ENCODE measurements at places on chromosomes 16 and 17. TPM values are rescaled to one million over a fixed set of nuclear protein-coding genes. Genes with fewer than 3 reads are reported as not detected.

Gene DHRS11
- 7.6 TPM for total RNA-seq

Gene FOXL1
- total RNA-seq = 7.2 TPM

Gene GLYR1
- total RNA-seq = 33.7 TPM

Gene NOD2
- not detected for total RNA-seq

Gene ARL4D
- 14.9 TPM for total RNA-seq

Gene GABARAP
- total RNA-seq = 205 TPM

Gene TERB1
- 0.09 TPM for total RNA-seq

Gene AOC3
- total RNA-seq = 1.9 TPM

Gene ABHD15
- total RNA-seq = 8.2 TPM

Gene BCAR1
- total RNA-seq = 18.5 TPM

Gene KCTD19
- not detected for total RNA-seq

Gene TEX19
- under 0.01 TPM for total RNA-seq
